Fibroblast of villous mesenchyme (primary cell): ENCODE measurements at places on chromosomes 6 and 20. TPM values are rescaled to one million over a fixed set of nuclear protein-coding genes. Genes with fewer than 3 reads are reported as not detected.

Gene CTCFL
- total RNA-seq = not detected in 2 replicates

GRCh38 chr6:165519316-165519715 is 143.7 kb downstream of the PDE10A start:
- DNase-seq = no peak

DNA sequence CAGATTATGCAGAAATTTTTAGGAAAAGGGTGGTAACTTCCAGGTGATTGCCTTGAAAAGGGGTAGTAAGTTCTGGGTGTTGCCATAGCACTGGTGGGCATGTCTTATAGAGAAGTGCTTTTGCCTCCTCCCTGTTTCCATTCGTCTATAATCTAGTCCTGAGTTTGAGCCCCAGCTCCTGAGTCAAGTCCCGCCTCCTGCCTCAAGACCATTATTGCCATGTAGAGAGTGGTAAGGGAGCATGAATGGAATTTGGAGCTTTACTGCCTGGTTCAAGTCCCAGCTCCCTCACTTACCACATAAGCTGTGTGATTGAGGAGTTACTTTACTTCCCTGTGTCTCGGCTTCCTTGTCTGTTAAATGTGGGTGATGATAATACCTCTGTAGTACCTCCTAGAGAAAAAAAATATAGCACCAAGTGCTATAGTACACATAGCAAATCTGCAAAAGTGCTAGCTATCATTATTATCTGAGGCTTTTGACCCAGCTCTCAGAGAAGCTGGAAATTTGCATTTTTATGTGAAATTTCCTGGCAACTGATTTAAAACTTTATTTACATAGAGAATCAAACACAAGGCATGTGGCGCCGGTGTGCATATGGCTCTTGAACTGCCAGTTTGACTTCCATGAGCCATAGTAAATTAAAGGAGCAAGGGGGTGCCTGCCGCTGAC is 36.0 kb downstream of the TGM6 start:
- no peak for DNase-seq

DNA sequence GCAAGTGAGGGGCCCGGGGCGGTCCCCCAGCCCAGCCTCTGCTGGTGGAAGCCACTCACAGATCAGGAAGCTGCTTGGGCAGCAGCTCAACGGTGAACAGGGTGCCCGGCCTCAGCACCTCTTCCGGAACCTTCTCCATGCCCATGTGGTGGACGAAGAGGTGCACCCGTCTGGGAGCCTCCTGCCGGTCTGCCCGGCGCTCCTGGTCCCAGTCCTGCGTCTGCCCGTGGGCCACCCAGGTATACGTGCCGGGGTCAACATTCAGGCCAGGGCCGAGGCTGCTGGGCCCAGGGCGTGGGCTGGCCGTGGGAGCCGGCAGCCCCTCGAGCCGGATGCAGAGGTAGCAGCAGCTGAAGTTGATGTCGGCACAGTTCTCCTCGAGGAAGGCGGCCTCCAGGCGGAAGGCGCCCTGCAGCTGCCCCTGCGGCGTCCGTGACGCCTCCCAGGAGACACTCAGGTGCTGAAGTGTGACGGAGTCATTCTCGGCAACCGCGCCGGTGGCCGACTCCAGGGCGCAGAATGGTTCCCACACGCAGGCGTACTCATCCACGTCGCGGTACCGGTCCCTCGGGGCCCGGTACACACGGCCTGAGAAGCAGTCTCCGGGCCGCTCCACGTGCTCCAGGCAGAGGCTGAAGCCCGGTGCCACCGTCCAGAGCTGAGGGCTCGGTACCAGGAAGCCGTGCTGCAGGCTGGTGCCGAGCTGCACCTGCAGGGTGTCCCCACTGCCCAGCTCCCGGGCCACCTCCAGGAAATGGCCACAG is 8.7 kb downstream of the FNDC11 start:
- DNase-seq = no peak

Gene SAMHD1
- 39.9 and 75.1 TPM in 2 replicates for total RNA-seq

DNA sequence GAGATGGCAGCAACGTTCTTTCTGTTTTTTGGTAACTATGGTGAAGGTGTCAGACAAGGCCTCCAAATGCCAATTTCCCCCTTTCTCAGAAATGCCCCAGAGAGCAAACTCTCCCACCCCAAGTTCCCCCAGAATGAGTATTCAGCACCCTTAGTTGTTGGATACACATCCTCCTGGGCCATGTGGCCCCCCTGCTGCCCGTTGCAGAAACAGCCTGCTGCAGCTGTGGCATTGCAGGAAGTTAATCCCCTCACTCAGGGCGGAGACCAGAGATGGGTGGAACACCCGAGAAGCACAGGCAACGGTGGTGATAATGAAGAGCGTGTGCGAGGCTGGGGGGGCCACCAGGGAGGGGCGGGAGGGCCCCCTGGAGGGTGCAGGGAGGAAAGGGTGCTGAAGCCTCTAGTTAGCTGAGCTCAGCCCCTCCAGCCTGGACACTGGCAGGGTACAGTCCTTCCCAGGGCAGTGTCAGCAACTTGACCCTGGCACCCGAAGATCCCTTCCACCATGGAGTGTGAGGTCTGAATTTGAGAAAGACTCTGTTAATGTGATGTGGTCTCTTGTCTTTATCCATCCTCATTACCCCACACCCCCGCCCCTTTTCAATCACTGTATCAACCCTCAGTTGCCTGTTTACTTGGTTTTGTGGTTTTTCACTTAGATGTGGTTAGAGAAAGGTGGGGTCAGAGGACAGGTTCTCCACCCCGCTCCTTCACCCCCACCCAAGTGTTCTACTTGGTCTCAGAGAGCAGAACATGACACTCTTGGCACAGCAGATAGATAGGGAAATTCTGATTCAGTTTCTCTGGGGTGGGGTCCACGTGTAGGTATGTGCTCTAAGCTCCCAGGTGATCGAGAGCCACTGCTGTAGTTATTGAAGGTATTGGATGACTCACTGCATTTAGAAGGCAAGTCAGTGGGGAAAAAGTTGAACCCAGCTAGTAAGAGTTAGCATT is 208.8 kb upstream of the SUPT3H start:
- DNase-seq = peak; percentile 37

Gene AK9
- total RNA-seq = 3.5 TPM in 2 replicates

DNA sequence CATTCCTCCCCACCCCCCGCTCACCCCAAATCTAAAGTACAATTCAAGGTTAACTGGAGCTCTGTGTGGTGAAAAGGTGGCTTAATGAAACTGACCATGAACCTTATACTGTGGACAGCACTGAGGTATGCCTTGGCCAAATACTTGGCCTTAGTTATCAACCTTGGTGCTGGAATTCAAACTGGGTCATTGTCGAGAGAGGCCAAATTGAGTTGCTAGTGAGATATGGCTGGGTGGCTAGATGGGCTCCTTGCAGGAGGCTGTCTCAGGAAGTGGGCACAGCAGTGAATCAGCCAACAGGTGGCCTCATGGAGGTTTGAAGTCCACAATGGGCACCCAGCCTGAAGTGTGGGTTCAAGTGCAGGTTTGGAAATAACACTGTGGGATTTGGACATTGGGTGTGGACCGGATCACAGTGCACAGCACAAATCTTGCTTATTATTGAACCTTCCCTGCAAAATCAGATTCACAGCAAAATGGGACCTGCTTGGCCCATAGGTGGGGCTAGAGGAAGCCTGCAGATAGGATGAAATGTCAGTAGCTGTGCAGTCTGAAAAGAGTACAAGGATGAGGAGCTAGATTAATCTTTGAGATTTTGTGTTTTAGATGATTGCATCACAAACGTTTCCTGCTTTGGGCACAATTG is 5.6 kb upstream of the BTBD3 start:
- no peak for DNase-seq

DNA sequence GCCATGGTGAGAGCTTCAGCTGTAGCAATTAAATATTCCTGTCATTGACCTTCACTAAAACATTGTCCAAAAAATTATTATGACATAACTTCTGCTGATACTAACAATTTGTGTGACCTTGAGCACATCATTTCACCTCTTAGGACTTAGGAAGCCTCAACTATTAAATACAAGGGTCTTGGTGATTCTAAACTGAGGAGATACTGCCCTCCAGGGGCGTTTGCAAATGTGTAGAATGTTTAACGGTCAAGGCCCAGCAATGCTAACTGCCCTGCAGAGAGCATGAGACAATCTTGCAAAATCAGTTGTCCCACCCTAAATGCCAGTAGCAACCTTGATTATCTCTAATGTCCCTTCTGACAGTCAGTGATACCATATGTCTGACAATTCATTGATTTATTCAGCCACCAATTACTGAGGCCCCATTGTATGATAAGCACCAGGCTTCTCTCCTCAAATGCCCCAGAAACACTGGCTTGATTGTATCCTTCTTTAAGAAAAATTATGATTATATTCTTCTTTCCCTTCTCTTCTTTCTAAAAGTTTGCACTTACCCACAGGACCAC is 284.1 kb upstream of the PLN start:
- peak; percentile 31 for DNase-seq

Gene CAP2
- 22.2 and 49.7 TPM in 2 replicates for total RNA-seq

DNA sequence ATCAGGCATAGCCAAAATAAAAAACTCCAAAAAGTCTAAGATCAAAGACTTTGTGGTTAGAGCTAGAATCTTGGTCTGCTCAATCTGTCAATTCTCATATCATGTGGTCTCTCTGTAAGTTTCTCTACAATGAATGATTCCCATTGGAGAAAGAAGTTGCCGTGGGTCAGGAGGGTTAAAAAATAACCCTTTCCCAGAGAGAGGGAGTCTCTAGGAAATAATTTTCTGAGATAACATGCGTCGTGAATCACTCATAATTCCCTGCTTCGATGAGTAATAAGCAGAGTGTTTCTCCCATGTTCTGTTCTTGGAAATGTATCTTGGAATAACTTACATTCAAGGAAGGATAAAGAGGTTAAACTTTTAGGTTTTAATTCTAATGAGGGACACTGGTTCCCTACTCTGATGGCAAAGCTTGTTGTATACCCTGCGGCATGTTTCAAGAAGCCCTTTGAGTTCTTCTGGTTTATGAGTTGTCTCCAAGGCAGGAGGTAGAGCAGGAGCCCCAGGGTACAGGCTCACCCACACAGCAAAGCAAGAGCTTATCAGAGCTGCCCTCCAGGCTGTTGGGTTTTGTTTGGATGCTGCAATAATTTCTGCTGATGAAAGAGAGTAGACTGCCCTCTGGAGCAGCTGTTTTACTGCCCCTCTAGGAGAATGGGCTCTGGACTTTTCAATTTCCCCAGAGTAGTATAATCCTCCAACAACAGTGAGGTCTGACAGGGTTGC is 599.1 kb downstream of the QKI start:
- no peak for DNase-seq

Gene GABRR1
- not detected in 2 replicates for total RNA-seq

Gene MRPL2
- total RNA-seq = 20.7 and 23.8 TPM in 2 replicates

Gene ABHD16A
- total RNA-seq = 43.2 and 76.0 TPM in 2 replicates

- no peak for DNase-seq
Measured at GRCh38 chr20:12177657-12178293, 260.1 kb downstream of the BTBD3 start.

DNA sequence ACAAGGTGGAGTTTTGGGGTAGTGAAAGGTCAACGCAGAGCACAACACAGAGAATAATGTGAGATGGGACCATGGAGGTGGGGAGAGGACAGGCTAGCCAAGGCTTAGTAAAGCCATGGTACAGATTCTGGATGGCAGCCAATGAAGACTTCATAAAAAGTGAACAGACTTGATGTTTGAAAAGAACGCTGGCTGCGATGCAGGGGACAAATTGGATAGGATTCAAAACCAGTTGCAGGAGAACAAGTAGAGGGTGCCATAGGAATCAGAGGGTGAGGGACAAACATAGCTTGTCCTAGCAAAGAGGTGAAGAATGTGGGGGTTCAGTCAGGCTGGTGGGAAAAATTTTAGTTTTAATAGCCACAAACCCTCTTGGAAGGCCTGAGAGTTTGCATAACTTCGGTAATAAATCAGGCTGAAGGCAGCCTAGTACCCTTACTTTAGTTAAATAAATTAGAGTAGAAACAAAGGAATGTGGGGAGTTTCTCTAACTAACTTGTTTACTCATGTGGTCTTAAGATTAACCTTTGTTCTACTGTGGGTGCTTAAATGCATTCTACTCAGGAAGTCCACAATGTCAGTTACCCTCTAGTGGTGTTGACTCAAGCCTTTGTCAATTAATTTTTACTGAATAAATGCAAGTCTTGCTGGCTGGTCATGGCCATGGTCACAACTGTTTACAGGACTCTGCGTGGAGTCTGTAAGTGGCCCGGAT is 216.4 kb downstream of the C6orf118 start:
- peak; percentile 12 for DNase-seq

DNA sequence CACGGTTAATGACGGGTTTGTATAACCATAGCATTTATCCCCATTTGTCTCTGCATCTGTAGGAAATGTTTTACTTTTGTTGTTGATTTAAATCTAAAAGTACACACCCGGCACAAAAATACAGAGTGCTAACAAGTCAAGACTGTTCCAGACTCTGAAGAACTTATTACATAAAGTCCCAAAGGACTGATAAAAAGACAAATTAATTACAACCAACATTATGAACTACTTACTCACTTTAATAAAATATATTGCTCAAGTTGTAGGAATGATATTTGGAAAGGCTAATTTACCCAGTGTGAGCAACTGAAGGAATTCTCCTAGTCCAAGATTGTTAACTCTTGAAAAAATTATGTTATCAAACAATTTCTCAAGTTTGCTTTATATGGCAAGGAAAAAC is 115.6 kb downstream of the KIF13A start:
- DNase-seq = no peak

- DNase-seq = no peak
Measured at GRCh38 chr6:113500221-113500620, 356.9 kb upstream of the MARCKS start.

GRCh38 chr6:90304308-90304707 is 7.7 kb upstream of the BACH2 start:
- no peak for DNase-seq

DNA sequence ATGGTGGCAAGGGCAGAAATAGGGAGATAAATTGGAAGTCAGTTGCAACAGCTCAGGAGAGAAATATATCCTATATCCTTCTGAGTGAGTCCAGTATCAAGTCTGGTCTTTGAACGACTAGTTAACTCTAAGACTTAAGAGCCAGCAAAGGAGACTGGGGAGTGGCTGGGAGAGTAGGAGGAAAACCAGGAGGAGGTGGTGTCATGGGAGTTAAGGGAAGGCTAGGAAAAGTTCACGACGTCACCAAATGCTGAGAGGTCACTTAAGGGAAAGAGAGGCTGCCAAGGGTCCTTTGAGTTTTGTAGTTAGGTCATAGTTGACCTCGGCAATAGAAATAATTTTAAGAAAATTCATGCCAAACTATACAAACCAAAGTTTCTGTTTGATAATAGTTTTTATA is 25.1 kb downstream of the ACOT13 start:
- DNase-seq = no peak

DNA sequence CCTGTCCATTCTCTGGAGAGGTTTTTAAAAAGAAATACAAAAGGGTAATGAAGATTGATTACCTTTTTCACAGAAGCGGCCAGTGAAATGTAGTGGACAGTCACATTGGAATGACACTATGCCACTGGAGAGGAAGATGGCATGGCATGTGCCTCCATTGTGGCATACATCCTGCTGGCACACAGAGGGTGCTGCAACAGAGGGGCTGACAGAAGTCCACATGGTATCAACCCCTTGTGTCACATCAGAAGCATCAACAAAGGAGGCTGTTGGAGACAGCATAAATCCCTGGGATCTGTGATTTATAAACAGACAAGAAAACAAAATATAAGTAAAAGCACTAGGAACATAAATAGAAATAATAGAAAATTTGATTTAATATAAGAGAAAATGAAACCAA is 594.9 kb downstream of the PHF3 start:
- no peak for DNase-seq
